Ovary (tissue), 10 donors: ENCODE measurements at places on chromosomes 1 and 21. TPM values are rescaled to one million over a fixed set of nuclear protein-coding genes. Genes with fewer than 3 reads are reported as not detected.

Gene PDIK1L
- polyA plus RNA-seq, result 4.6 TPM

Gene OR6K2
- not detected for polyA plus RNA-seq

Gene RPE65
- 0.05 TPM for polyA plus RNA-seq

Gene AKNAD1
- polyA plus RNA-seq, result 0.20 TPM

Gene KIF21B
- 0.58 TPM for polyA plus RNA-seq

Gene TMEM269
- 0.07 TPM for polyA plus RNA-seq

- no peak for DNase-seq
Observed at GRCh38 chr21:28418726-28419514, 573.8 kb downstream of the LTN1 start.

GRCh38 chr1:225879521-225880221 lies 2.5 kb downstream of the TMEM63A start:
- DNase-seq, result no peak

- DNase-seq, result no peak
Observed at GRCh38 chr1:178798232-178798861, 72.5 kb downstream of the ANGPTL1 start.

GRCh38 chr21:37421306-37421705 lies 54.7 kb downstream of the DYRK1A start:
- no peak for DNase-seq

DNA sequence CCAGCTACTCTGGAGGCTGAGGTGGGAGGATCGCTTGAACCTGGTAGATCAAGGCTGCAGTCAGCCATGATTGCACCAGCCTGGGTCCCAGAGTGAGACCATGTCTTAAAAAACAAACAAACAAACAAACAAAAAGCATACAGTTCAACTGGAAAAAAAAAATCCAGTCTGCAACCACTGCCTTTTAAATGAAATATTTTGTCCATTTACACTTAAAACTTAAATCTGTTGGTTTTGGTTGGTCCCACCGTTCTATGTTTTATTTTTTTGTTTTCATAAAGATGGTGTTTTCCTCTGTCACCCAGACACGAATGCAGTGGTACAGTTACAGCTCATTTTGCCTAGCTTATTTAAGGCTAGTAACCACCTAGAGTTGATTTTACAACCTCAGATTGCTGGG lies 9.8 kb downstream of the FALEC start:
- no peak for DNase-seq

GRCh38 chr1:48619539-48619938 lies 147.5 kb upstream of the SPATA6 start:
- no peak for DNase-seq

GRCh38 chr1:71964188-71964587 lies 318.2 kb downstream of the NEGR1 start:
- no peak for DNase-seq

- peak; percentile 51 for DNase-seq
Observed at GRCh38 chr1:68120136-68120791, 69.8 kb upstream of the DIRAS3 start.

- no peak for DNase-seq
Observed at GRCh38 chr1:150895618-150896017, 8.7 kb downstream of the CTXND2 start.

DNA sequence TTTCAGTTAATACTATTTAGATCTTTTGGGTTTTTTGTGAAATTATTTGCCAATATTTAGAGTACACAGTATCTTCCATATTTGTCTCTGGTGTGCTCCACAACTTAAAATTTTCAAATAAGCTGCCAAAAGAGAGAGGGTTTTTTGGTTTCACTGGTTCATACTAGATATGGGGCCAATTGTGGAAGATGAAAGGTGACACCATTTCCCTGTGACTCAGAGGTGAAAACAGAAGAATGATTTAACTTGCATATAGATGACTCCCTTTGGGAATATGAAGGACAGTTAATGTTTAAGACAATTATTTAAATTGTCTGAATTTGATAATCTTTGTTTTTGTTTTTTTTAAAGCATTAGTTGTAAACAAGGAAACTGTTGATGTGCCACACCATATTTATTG lies 37.5 kb downstream of the IVNS1ABP start:
- no peak for DNase-seq

DNA sequence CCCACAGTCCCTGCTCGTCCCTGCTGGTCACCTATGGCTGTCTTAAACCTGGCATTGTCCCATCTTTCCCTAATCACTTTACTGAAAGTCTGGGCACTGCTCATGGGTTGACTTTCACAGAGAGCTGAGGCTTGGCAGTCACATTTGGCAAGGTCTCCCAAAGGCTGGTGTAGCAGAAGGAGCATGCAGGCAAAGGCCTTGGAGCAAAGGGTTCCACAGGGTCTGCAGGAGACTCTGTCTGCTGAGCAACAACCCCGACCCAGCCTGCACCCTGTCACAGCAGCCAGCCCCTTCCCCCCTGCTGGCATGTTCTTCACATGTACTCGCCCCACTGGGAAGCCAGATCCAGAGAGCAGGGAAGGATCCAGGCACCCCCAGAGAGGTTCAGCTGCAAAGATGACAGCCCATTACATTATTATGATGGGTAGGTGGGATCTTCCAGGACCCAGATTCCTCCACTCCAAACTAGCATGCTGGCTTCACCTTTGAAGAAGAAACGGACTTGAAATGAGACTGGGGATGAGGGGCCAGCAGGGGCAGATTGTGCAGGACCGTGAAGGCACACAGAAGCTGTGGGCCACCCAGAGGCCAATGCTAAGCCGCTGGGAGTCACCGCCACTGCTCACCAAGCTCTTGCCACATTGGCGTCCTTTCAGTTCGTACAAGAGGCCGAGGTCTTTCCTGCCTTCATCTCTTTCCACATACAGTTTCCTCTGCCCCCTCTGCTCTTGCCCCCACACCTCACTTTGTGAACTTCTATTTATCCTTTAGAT lies 14.2 kb upstream of the TMEM125 start:
- no peak for DNase-seq

GRCh38 chr21:34668803-34669148 lies at the start of gene CLIC6:
Gene CLIC6 (plus strand): TSS chr21:34668994. CDS start chr21:34669389, 395 bp downstream.
- DNase-seq, result no peak

DNA sequence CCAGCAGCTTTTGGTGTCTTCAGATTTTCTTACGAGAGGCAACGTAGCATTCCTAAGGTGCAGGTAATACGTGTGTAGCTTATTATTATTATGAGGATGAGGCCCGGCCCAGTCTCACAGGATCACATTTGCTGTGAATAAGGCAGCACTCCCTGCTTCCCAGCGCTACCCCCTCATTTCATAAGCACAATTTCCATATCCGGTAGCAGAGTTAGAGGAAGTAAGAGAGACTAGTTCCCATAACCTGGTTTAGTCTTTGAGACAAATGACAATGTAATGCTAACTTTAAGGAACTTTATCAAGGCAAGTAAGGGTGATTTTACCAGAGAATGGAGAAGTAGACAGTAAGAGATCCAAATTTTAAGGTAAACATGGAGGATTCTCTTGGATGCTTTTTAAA lies 14.6 kb upstream of the LMO4 start:
- DNase-seq, result no peak

DNA sequence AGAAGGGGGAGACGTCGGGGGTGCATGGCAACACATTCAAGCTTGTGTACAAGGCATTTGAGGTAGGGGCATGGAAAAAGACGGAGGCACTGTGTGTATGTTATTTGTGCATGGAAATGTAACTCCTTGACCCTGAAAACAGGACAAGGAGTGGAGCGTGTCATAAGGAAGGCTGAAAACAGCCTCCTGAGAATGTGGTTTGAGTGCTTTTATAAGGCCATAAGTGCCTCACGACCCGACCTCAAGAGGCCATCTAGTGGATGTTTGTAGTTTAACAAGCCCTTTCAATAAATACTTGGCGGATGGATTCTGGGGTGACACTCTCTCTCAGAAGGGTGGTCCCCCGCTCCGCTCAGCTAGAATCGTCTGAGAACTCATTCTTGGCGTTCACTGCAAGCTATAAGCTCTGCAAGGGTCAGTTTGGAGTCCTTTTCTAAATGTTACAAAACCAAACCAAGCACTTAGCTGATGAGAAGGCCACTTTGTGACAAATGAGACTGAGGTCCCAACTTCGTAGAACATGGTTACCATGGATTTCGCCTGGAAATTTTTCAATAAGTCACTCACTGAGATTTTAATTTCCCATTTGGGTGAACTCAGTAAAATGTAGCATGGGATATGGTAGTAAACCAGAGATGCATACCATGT lies 38.8 kb upstream of the CLCA4 start:
- no peak for DNase-seq

- DNase-seq, result no peak
Observed at GRCh38 chr1:183126528-183126927, 59.5 kb upstream of the LAMC2 start.

DNA sequence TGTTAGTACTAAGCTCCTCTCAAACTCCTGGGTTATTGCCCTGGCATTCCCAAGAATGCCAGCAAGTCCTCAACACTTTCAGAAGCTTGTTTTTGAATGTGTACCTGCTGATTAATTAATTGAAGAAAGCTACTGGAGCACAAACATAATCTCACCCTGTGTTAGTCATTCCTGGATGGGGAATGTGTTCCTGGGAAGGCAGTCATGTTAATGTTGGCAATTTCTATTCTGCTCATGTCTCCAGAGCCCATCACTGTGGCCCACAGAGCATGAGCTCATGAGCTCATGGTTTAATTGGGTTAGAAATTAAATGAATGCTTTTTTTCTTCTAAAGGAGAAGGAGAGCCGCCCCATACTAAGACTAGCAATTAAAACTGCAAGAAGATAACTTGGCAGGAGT lies 31.9 kb upstream of the KCNA3 start:
- DNase-seq, result no peak

GRCh38 chr1:30627994-30628393 lies 95.4 kb downstream of the MATN1 start:
- no peak for DNase-seq

GRCh38 chr1:240027059-240027462 lies 64.6 kb upstream of the FMN2 start:
- DNase-seq, result no peak

DNA sequence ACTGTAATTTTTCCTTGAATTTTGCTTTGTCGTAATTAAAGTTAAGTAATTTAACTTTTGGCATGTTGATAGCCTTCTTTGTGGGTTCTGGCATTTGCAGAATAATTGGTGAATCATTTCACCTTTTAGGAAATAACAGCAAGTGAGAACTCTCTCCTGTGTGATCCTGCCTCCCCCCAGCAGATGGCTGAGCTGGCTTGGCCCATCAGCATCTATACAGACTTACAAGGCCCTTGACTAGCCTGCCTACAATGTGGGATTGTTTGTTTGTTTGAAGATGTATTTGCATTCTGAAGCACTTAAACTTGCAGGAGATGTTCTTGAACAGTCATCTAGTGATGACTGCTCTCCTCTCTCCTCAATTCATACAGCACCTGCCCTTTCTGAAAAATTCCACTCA lies 55.9 kb downstream of the MACO1 start:
- DNase-seq, result no peak

GRCh38 chr1:180494370-180494769 lies 8.0 kb downstream of the ACBD6 start:
- no peak for DNase-seq

GRCh38 chr21:28884481-28884880 lies 108.2 kb downstream of the LTN1 start:
- DNase-seq, result no peak

GRCh38 chr1:46721686-46722205 lies 2.8 kb upstream of the EFCAB14 start:
- DNase-seq, result no peak

DNA sequence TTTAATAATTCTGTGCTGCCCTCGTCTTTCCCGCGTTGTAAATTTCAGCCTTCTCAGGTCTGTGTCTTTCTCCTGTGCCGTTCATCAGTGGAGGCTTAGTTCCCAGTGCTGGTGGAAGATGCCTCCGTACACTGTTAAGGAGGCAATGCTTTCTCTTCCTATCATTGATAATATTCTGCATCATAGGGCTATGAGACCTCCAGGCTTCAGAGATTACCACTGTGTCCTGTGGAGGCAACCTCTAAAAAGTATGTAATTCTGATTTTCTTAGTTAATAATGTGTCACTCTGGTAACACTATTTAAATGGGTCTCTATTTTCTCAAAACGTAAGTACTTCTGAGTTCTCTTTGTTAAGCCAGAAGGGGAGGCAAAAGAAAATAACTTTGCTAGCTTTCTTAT lies 538.3 kb downstream of the SMYD3 start:
- DNase-seq, result no peak

GRCh38 chr21:44643741-44644310 lies 2.4 kb upstream of the KRTAP10-11 start:
- DNase-seq, result no peak

- DNase-seq, result no peak
Observed at GRCh38 chr1:97947695-97948094, 26.9 kb upstream of the DPYD start.

DNA sequence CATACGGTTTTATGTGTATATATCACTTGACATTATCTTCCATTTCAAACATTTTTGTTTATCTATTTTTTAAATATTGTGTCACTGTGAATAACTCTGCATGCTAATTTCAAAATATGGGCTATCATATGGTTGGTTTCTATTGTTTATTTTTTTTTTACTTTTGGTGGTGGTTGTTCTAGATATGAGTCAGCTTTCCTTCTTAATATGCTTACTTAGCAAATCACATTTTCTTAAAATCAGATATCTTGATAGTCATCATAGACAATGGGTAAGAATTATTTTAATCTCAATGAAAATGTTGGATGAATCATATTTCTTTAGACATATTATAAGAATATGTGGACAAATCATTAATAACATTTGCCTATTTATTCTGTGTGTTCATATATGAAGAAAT lies 881.5 kb downstream of the BRINP3 start:
- DNase-seq, result no peak

DNA sequence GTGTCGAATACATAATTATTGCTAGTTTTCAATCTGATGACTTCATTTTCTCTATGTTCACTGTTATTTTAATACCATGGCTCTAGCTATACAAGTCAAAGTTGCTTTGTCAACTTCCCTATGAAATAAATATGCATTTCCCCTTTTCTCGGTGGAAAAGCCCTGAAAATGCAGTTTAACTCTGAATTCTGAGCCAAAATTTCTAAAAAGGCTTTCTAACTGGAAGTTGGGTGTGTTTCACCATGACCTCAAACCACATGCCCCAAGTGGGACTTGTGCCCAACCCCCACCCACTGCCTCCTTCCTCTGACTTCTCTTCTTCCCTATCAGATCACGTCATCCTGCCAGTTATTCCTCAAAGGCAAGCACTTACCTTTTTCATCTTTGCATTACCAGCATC lies 8.9 kb downstream of the MKNK1 start:
- no peak for DNase-seq

DNA sequence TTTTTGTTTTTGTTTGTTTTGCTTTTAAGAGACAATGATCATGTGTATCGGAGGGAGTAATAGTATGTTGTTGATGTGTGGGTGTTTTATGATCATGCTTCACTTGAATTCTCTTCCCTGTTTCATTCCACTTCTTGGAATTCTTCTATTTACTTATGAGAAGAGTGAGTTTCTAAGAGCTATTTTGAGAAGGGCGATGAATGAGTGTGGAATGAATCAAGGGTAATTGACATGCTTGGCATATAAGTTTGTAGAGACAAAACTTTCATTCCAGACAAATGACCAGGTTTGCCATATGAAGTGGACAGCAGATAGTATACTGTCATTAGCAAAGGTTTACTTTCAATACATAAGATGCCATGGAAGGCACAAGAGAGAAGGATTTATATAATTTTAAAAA lies 42.3 kb upstream of the PDC start:
- DNase-seq, result no peak
